Activated CD8-positive, alpha-beta T cell treated with anti-CD3 and anti-CD28 coated beads for 36 hours (primary cell): ENCODE measurements at places on chromosomes 1 and 21.
A peak's percentile ranks its signal among the peaks of the same experiment; 100 is the strongest.

GRCh38 chr1:2817784-2818564 is 16.5 kb upstream of the TTC34 start:
- no peak for DNase-seq

GRCh38 chr1:118636004-118636403 is 352.1 kb downstream of the TBX15 start:
- no peak for DNase-seq

DNA sequence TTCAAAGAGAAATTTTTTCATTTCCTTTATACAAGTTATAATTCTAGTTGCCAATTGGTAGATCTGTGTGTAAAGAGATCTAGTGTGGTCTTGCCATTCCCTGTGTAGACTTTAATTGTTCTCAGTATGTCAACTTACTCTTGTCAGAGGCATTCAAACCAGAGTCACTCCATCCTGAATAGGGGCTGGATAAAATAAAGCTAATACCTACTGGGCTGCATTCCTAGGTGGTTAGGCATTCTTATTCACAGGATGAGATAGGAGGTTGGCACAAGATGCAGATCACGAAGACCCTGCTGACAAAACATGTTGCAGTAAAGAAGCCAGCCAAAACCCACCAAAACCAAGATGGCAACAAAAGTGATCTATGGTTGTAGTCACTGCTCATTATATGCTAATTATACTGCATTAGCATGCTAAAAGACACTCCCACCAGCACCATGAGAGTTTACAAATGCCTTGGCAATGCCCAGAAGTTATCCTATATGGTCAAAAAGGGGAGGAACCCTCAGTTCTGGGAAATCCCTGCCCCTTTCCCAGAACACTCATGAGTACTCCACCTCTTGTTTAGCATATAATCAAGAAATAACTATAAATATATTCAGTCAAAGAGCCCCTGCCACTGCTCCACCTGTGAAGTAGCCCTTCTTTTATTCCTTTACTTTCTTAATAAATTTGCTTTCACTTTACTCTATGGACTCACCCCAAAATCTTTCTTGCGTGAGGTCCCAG is 74.0 kb upstream of the ADAMTS5 start:
- no peak for DNase-seq

DNA sequence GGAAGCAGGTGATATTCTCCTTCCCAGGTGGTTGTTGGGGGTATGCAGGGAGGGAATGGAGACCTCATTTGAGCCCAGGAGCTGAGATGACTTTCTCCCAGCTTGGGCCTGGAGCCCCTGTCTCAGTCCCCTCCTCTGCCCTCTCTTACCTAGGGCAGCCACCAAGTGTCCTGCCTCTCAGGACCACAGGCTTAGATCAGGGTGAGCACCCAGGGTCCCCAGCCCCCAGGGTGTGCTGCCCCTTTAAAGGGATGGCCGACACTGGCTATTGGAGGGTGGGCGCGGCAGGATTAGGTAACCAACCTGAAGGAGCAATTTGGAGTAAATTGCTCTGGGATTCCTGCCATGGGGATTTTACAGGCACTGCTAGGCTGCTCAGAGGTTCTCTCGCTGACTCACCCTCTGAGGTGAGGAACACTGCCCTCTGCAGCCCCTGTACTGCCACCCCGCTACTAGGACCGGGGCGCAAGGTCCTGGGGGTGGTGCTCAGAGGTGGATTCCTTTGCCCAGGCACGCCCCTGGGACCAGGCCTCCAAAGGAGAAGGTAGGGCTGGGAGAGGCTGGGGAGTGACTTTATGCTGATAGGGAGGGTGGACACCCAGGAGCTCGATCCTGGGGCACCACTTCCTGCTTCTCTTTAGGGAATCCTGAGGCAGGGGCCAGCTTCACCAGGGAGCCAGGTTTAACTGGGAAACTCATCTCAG is 1.5 kb downstream of the RPS6KA1 start:
- no peak for DNase-seq

- DNase-seq: peak; percentile 35
These were observed 20.1 kb downstream of the TFAP2E start for GRCh38 chr1:35592991-35593769.

GRCh38 chr1:43541141-43541540 is 10.5 kb downstream of the PTPRF start:
- DNase-seq: no peak
